ENCODE measurements at places on chromosomes 12 and 14.

DNA sequence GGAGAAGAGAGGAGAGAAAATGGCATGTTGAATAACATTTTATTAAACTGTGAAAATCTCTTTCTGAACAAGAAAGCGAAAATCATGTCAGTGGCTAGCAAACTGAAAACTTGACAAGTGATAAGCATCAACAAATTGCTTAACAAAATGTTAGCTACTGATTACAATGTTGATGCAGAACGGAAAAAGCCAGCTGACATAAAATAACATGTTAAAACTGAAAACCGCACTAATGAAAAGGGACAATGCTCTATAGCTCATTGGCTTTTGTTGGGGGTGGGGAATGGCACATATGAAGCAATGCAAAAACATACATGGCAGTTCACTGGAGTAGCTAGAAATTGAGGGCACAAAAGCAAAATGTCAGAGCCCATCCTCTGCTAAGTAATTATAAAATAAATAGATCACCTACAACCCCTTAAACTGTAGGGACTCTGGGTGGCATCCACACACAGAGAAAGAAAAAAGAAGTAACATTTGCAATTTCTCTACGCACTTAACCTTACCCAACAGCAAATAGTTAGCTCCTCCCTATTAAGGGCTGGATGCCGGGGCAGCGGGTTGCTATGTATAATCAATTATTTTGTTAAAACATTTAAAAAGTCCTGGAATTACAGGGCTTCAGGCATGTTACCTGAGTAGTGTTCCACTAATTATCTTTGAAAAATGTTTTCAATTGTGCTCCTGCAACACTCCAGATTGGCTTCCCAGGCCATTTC lies 129.2 kb upstream of the USP15 start:
- no peak for DNase-seq

DNA sequence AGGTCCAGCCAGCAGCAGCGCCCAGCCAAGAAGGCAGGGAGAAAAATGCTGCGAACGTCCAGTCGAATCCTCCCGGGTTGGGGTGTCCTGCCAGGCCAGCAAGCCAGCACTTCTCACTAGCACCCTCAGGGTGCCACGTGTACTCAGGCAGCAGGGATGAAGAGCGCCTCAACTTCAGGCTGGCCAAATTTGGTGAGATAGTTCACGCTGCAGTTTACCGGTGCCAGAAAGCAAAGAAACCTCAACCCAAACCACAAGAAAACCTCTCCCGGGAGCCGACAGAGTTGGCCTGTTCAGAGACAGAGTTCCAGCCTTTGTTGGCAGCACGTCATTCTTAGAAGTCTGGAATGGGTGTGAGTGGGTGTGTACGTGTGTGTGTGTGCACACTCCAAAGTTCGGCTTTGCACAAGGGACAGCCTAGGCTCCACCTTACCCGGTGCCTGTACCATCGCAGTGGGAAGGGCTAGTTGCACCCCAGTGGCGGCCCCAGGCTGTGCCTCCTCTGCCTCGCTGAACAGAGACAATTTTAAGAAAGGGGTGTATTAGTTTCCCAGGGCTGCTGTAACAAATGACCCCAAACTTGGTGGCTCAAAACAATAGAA lies 42.1 kb downstream of the ELK3 start:
- DNase-seq = no peak

- no peak for DNase-seq
Measured at GRCh38 chr12:6771091-6771495, 1.2 kb upstream of the LAG3 start.

GRCh38 chr12:40215982-40216381 lies 8.8 kb upstream of the LRRK2 start:
- no peak for DNase-seq

DNA sequence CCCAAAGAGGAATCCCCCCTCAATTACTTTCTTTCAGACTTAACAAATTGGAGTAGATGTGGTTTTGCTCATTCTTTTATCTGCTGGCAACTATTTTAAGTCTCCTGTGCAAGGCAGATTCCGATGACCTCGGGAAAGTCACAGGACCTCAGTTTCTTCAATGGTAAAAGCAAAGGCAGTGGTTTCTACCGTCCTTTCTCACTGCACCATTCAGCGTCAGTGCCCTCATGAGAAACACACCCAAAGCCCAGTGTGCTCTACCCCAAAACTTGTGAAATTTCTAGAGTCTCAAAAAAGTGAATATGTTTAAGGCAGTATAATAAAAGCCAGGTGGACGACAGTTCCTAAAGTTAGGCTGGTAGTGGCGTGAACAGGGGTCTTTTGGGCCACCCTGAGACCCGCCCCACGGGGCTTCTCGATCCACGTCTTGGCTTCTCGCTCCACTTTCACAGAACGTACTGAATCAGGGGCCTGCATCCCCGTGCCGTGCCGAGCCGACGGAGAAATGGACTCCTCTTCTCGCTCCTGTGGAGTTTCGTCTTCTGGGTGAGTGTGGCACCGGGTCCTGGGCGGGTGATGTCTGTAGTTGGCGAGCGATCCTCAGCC lies 1.3 kb upstream of the ARHGAP5 start:
- no peak for DNase-seq

Measured in non-pigmented ciliary epithelial cell (primary cell).